ENCODE measurements at places on chromosomes 6 and 20. TPM values are rescaled to one million over a fixed set of nuclear protein-coding genes. Genes with fewer than 3 reads are reported as not detected.

CCNC gene
- total RNA-seq = 51.5 TPM

TCP11 gene
- total RNA-seq = not detected

- no peak for DNase-seq
Observed at GRCh38 chr20:37131486-37131885, 35.7 kb upstream of the RBL1 start.

GRCh38 chr6:142706210-142706609 lies 238.8 kb downstream of the HIVEP2 start:
- no peak for DNase-seq

DNA sequence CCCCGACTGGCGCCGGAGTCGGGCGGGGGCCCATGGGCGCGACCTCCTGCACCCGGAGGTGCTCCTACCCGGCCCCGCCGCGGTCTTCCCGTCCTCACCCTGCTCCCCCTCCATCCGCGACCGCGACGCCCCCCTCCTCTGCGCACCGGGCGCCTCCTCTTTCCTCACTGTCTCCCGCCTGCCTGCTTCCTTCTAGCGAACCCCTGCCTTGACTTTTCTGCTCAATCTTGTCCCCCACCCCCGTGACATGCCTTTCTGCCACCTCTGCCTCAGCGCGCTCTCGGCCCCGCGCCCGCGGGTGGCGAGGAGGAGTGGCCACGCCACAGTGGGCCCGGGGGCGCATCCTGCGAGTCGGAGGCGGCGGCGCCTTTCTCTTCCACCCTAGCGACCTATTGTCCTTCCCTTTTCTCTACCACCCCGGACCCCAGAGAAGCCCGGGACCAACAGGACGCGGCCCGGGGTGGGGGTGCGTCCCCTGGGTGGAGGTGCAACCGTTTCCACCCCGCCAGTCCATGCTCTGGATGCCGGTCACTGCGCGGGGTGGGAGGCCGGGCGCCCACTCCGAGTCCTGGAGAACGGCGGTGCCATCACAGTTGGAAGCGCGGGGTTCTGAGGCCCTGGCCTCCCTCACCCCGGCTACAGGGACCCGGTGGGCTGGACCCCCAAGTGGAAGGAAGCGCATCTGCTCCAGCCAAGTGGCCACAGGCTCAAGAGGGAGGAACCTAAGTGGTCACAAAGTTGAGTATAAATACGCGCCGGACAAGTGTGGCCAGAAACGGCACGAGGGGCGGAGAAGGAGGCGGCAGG lies 2.0 kb downstream of the PDE10A start:
- no peak for DNase-seq

Measured in astrocyte (in vitro differentiated cells and primary cell).